ENCODE measurements at places on chromosomes 4 and X.

DNA sequence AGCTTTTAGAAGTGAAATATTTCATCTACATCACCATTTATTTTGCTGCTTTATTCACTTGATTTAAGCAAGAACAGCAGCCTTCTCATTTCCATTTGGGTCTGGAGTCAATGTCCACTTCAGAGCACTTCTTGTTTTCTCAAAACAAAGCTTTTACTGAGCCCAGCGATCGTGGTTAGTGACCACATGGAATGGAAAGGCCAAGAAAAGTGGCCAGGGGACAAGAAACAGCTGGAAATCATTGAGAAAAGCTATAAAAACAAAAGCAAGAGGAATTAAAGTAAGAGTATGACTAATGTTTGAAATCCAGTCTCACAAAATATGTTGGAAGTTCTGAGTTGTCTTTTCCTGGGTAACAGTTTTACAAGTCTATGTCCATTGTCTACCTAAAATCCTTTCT lies 328.4 kb upstream of the INTU start:
- no peak for DNase-seq

GRCh38 chrX:12950851-12951594 lies 23.9 kb upstream of the TMSB4X start:
- DNase-seq = no peak

GRCh38 chr4:138959097-138959815 lies 56.3 kb upstream of the NOCT start:
- DNase-seq = no peak

DNA sequence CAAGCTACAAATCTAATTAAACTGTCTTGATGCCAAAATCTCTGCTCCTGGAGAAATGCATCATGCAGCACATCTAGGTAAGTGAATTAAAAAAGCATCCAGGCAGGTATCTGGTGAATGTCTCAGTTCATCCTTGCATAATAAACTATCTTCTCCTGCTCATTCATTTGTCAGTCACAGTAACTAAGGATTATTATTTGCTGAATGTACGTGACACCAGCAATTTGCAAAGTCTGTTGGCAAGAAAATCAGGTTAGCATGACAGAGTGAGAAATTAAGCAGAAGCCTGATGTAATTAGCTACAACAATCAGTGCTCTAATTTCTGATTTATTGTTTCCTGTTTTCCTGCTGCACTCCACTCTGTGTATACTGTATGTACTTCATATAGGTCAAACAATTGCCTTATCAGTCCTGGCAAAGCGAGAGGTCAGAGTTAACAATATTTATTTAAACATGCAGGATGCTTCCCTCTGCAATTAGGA lies 213.6 kb downstream of the FBXO8 start:
- DNase-seq = no peak

DNA sequence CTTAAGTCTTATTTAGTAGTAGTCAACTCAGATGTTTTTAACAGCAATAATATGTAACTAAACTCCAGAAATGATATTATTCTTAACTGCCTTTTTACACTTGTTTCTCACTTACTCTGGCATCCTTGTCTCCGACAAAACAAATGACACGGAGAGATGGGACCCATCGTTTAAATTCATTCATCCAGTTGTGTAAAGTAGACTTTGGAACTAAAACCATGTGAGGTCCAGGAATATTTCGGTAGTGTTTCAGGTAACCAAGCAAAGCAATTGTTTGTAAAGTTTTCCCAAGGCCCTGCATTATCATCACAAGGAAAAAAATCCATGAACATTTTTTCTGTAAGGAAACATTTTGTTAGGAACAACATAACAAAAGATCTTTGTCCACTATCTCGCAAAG lies 11.6 kb downstream of the SMARCA1 start:
- no peak for DNase-seq

DNA sequence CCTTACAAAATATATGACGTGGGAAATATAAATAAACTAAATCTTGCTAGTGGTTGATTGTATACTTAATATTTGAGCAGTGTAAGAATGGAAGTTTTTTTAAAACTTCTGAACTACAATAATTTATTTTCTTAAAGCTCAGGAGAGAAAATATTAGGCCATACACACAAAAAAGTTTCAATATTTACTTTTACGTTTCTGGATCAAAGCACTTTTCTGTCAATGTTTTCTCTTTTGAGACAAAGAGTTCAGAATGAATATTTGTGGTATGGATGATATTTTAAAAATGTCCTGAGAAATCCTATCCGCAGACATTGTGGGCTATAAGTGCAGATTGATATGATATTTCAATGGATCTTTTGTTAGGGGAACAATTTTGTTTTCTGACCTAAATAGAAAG lies 109.9 kb downstream of the TLL1 start:
- no peak for DNase-seq

GRCh38 chr4:36573441-36573840 lies 292.0 kb downstream of the DTHD1 start:
- DNase-seq = no peak

DNA sequence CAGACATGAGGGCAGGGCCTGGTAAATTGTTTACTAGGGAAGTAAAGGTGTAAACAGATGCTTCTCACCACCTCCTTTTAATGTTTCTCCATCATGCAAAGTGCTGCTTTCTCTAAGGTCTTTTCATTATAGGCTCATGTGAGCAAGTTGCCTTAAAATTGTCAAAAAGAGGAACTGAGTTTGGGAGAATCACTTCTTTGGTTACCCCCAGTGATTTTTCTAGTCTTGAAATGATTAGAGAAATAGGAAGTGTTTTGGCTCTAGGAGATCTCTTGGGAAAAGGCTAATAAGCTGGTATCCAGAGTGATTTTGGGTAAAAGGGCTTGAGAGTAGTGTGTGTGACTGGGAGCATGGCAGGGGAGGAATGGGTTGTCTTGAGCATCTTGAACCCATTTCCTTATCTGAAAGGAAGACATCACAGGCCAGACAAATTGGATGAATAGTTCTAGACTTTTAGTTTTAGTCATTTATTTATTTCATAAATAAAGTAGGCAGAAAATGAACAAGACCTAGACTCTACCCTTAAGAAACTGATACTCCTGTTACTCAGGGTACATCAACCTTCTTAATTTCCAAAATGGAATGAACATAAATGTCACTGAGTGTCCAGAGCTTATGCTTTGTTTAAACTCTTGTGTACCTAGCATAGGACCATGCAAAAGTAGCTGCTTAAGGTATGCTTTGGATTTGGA lies 14.2 kb downstream of the GRPR start:
- no peak for DNase-seq

DNA sequence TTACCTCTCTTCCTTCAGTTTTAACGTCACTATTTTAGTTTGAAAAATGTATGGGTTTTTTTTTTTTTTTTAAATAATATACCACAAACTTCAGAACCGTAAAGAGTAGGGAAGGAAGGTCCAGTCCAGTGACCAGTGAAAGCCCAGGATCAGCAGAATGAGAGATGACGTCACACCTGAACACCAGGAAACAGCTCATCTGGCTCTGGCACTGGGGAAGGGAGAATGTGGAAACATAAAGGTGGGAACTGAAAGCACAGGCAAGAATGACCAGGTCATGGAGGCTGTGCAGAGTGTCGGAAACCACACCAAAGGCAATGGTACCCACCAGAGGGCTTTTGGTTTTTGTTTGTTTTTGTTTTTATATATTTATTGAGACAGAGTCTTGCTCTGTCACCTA lies 141.2 kb downstream of the DHX15 start:
- DNase-seq = no peak

GRCh38 chrX:13177921-13178566 lies 133.6 kb upstream of the FAM9C start:
- DNase-seq = no peak

GRCh38 chr4:40719008-40719623 lies 30.6 kb upstream of the NSUN7 start:
- peak; percentile 24 for DNase-seq

GRCh38 chr4:20297261-20297660 lies 45.6 kb downstream of the SLIT2 start:
- no peak for DNase-seq

DNA sequence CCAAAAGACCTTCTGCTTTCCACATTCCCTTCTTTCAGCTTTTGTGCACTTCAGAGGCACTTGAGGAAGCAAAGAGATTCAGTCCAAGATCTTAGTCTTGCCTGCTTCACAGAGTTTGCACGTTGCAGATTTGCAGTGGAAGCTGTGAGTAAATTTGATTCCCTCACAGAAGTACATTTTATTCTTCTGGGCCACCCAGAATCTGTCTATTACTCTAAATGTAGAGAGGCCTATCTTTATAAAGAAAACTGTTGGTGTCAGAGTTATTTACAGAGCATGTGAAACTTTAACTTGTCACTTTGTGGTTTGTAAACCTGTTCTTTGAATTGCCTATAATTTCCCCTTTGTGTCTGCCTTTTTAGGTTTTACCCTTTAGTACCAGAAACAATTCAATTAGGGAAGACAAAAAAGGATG lies 15.5 kb downstream of the SPRY1 start:
- no peak for DNase-seq

Data from fibroblast of skin of left biceps (primary cell).